ENCODE measurements at places on chromosomes 11 and 22.

DNA sequence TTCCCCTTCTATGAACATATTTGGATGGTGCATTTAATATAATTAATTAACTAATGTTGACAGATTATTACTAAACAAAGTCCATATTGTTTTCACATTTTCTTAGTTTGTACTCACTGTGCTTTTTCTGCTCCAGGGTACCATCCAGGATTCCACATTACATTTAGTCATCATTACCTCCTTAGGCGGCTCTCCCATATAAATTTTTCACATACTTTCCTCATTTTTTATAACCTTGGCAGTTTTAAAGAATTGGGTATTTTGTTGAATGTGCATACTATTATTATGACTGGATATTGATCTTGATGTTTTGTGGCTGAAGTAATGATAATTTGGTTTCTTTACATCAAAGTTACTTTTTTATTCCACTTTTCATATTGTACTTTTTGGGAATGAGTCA lies 755.6 kb upstream of the ANO3 start:
- DNase-seq = no peak

GRCh38 chr11:126546191-126546590 lies 190.7 kb downstream of the ST3GAL4 start:
- no peak for DNase-seq

DNA sequence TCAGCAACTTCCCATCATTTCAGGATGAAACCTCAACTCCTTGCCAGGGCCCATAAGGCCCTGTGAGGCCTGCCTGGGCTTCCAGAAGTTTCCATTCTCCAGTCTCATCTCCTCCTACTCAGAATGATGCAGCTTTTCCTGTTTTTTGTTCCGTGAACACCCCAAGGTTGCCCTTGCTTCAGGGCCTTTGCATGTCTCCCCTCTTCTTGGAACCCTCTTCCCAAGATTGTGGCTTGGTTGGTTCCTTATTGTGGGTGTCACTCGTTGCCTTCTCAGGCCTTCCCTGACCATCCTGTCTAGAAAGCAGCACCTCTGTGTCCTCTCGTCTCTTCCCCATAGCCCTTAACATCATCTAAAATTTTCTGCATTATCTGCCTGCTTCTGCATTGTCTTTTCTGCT lies 23.2 kb upstream of the YWHAH start:
- DNase-seq = no peak

DNA sequence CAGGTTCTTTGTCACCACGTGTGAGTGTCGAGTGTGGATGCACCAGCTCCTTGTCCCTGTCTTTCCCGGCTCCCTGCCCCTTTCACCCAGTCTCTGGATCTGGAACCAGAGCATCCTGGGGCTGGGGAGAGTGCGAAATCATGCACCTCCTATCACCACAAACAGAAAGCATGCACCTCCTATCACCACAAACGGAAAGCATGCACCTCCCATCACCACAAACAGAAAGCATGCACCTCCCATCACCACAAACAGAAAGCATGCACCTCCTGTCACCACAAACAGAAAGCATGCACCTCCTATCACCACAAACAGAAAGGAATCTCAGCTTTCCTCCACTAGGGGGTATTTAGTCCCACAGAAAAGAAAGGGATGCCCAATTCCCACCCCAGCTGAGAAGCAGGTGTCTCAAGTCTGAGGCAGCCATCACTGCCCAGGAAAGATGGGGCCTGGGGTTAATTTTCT lies 5.9 kb upstream of the GLB1L3 start:
- DNase-seq = no peak

GRCh38 chr11:60739114-60739513 lies 14.6 kb downstream of the MS4A18 start:
- DNase-seq = no peak

DNA sequence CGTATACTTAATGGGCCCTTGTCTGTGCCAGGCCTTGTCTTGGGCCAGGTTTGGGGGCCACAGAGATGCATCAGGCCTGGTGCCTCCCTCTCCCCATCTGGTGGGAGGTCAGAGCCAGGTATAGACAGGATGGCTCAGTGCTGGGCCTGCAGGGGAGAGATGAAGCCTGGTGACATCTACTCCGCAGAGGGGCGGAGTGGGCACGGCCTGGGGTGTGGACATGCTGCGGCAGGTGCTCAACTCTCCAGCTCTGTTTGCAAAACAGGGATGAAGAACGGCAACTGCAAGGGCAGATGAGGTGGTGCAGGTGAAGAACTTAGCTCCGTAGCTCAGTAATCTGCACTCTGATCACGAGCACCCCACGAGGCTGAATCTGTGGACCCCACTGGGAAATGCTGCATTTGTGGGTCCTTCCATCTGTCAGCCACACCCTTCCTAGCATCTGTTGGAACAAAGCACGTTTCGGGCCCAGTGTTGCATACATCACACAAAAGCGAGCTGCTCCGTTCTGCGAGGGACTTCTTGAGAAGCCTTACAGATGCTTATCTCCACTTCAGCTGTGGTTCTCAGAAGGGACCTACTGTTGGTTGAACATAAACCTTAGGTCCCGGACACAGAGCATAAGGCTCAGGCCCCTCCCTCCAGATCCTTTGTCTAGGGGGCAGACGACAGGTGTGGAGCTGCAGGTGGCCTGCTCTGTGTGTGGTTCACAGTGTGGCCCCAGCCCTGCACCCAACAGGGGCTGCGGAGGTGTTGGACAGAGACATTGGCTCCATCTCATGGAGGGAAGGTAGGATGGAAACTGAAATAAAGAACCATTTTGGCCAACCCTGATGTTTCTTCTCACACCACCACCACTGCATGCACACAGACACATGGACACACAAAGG lies 78.3 kb downstream of the LRRC32 start:
- no peak for DNase-seq

DNA sequence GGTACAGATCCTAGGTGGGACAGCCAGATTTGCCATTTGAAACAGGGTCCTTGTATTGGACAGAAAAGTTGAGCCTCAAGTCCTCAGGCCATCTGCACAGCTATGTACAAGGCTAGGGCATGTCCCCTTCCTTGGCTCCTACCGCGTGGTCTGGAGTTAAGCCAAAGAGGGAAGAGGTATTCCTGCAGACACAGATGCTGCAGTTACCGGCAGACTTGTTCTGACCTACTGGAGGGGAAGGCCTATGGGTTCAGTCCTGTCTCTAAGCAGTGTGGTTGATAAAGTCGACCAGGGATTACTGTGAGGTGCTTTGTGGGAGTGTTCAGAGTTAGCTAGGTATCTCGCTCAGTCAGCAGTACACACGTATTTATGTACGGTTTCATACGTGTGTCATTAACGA lies 180.6 kb downstream of the ADAMTS15 start:
- DNase-seq = no peak

DNA sequence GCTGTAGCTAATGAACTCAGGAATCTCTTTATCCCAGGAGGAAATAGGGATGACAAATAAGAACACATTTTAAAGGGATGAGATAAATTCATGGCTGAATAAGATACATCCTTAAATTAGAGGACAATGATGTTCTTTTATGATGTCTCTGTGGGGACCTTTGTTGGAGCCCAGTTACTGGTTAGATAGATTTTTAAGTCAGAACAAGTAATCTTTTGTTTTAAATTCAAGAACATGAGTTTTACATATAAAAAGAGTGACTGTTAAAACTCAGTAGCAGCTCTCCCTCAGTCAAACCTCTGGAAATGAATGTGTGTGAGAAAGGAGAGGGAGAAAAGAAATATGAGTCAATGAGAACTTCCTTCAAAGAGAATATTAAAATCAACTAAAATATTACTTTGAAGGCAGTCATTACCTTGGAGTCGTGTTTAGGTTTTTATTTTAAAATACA lies 241.6 kb downstream of the SWAP70 start:
- no peak for DNase-seq

DNA sequence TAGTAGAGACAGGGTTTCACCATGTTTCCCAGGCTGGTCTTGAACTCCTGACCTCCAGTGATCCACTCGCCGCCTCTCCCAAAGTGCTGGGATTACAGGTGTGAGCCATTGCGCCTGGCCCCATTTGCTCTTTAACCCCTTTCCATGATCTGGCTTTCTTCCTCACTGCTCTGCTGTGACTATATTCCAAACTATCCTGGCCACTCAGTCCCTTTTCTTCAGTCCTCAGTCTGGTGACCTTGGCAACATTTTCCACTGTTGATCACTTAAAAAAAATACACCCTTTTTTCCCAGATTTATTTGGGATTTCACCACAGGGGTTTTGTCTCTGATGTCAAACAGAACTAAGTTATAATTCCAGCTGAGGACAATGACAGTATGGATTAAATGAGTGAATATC lies 24.5 kb downstream of the MMP20 start:
- DNase-seq = no peak

- DNase-seq = no peak
These were observed 72.3 kb downstream of the FAM168A start for GRCh38 chr11:73525611-73526010.
